WTC11 (cell line): ENCODE measurements at places on chromosomes 2 and 18.

GRCh38 chr2:230068016-230068650, 591 bp downstream of the SLC16A14 start:
- no peak overlapping the region for H3K27ac ChIP-seq
- peak; percentile 64 for DNase-seq
- peaks cover 44% of the 10 kb centered on the region for H3K27me3 ChIP-seq

GRCh38 chr2:59665021-59665420, 888.4 kb downstream of the BCL11A start:
- no peaks in the 10 kb centered on the region for H3K36me3 ChIP-seq
- DNase-seq, result no peak
- peaks cover 39% of the 10 kb centered on the region for H3K4me1 ChIP-seq
- no peak overlapping the region for H3K27ac ChIP-seq
- H3K4me3 ChIP-seq, result no peak overlapping the region

GRCh38 chr18:61785588-61785987, 107.2 kb downstream of the RNF152 start:
- no peaks in the 10 kb centered on the region for H3K27me3 ChIP-seq
- DNase-seq, result no peak
- H3K4me3 ChIP-seq, result no peak overlapping the region
- H3K27ac ChIP-seq, result no peak overlapping the region
- no peaks in the 10 kb centered on the region for H3K4me1 ChIP-seq
- peaks cover 17% of the 10 kb centered on the region for H3K36me3 ChIP-seq

DNA sequence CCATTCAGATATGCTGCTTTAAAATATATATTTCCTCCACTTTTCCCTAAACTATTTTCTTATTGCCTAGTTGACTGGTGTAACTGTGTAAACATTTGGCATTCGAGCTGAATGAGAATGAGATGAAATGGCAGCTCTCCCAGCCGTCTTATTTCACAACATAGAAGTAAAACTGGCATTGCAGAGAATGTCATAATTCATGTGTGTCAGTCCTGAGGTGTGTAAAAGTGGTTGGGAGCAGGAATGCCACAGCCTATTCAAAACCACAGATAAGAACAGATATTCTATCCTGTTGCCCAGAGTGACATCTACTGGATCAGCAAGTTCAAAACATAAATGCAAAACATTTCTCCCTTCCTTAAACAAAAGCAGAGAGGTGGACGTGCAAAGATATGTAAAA, 565.5 kb upstream of the CHAC2 start:
- no peak overlapping the region for H3K27ac ChIP-seq
- H3K4me3 ChIP-seq, result no peak overlapping the region
- H3K27me3 ChIP-seq, result no peaks in the 10 kb centered on the region
- 0 out of 2 replicates have a peak, but pooled peaks cover 3% of the 10 kb centered on the region for H3K4me1 ChIP-seq
- H3K36me3 ChIP-seq, result no peaks in the 10 kb centered on the region
- no peak for DNase-seq
